Left renal cortex interstitium (tissue), 4 donors: ENCODE measurements at places on chromosomes 3 and 15. TPM values are rescaled to one million over a fixed set of nuclear protein-coding genes. Genes with fewer than 3 reads are reported as not detected.

- peak; percentile 73 for DNase-seq
Measured at GRCh38 chr15:55799291-55800212, 56.6 kb upstream of the PRTG start.

Gene PARP6
- 60.4 TPM for polyA plus RNA-seq

Gene WDR53
- 15.1 TPM for polyA plus RNA-seq

GRCh38 chr3:31103181-31103580 is 208.7 kb upstream of the GADL1 start:
- DNase-seq = no peak

DNA sequence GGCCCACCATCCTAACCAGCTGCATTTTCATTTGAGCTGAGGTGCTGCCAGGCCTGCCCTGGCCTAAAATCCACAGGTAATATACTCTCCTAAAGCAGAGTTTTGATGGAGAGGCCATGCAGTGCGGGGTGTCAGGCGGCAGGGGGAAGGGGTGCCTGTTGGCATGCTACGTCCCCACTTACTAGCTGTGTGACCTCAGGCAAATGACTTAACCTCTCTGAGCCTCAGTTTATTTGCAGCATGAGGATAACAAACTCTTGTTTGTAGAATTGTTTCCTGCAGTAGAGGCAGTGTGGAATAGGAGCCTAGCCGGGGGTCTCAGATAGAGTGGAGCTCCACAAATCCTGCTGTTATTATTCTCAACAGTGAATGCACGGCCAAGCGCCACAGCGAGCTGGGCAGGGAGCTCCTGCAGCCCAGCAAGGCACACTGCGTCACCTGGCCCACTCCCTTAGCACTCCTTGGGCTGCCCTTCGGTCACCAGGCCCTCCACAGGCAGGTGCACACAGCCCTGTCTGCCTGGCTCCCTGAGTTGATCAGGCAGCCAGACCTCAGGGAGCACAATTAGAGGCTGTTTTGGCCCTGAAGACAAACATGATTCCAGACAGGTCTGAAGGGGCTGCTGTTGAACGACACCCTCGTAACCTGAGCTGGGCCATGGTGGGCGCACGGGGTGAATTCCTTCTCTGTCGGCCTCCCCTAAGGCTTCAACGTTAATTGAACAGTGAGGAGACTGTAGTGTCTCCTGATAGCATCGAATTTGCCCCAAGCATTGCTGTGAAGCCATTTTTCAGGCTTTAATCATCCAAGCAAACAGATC is 248.8 kb upstream of the LYSMD4 start:
- no peak for DNase-seq

Gene PLA2G4E
- polyA plus RNA-seq = not detected

DNA sequence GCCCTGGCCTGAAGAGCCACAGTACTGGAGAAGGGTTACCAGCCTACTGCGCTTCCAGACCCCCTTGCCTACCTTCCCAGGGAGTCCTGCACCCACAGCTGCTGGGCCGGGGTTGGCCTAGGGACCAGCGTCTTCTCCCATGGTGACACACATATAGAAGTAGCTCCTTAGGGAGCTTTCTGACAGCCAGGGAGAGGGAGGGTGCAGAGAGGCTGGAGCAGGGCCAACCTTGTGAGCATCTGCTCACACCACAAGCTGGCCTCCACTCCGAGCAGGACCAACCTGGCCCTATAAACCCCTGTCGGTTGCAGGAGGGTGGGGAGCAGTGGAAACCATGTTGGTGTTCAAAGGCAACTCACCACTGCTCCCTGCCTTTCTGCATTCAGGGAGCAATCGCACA is 35.2 kb downstream of the SRPRB start:
- no peak for DNase-seq

- no peak for DNase-seq
Measured at GRCh38 chr3:122589297-122589696, 11.8 kb downstream of the PARP15 start.

DNA sequence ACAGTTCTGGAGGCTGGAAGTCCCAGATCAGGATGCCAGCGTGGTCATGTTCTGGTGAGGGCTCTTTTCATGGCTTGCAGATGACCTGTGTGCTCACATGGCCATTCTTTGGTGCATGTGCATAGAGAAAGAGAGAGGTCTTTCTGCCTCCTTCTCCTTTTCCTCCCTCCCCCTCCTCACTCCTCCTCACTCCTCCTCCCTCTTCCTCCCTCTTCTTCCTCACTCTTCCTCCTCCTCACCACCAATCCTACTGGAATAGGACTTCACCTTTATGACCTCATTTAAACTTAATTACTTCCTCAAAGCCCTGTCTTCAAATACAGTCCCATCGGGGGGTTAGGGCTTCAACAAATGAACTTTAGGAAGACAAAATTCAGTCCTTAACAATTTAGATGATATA is 23.8 kb downstream of the ZNF654 start:
- DNase-seq = no peak

GRCh38 chr3:118942671-118943070 is 92.0 kb downstream of the IGSF11 start:
- DNase-seq = no peak
